ENCODE measurements at places on chromosomes 5 and 9.

DNA sequence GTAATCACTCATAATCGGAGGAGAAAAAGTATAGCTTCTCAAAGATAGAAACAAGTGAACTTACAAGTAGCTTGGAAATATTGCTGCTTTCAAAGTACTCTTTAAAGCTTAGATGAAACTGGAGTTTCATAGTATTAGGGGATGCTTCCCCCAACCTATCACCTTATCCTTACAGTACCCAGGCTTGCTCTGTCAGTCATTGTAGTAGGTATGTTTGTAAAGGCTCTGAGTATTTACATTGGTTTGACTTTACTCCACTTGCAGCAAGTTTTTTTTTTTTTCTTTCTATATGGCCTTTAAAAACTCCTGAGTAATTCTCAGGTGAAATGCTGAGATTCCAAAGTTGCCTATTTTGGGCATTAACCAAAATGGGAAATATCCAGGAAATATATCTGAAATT is 84.8 kb downstream of the CD180 start:
- DNase-seq: no peak

- DNase-seq: no peak
Observed at GRCh38 chr5:147145328-147145727, 89.5 kb upstream of the STK32A start.

DNA sequence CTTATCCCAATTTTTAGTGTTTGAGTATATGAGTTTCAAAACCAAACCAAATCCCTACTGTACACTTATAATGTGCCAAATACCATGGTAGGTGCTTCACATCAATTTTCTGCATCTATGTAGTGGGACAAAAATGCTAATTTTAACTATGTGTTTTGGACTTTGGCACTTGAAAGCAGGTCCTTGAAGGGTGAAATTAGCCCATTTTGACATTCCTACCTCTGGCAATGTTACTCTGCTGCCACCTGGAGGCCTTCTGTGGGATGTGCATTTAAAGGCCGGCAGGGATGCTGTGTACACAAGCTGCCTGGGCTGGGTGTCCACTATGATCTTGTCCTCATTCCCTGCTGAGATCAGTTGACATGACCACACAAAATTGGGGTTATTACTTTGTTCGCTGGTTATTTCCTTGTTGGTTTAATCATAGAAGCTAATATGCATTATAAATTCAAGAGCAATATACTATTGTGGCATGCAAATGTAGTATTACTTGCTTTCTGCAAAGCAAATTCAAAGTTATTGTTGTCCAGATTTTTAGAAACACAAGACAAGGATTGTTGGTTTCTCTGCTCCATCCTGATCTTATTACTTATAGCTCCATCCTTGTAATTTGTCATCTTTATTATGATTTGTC is 166.8 kb downstream of the ARHGEF28 start:
- peak; percentile 11 for DNase-seq

DNA sequence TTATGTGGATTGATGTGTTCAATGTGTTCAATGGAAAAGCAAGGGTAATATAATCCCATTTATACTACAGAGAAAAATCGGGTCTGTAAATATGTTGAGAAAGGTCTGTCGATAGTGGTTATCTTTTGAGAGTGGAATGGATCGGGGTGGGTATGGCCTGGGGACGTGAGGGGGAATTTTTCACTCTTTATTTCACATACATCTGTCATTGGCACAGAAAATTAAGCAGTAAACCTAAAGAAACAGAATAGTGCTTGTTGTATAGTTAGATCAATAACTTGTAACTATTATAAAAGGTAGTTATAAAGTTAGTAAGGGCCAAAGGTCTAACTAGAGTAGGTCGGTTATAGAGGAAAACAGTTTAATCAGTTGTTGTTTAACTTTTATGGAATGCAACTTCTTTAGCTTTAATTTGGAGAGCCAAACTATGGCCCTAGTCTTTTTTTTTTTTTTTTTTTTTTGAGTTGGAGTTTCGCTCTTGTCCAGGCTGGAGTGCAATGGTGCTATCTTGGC is 66.1 kb upstream of the ABL1 start:
- DNase-seq: no peak

DNA sequence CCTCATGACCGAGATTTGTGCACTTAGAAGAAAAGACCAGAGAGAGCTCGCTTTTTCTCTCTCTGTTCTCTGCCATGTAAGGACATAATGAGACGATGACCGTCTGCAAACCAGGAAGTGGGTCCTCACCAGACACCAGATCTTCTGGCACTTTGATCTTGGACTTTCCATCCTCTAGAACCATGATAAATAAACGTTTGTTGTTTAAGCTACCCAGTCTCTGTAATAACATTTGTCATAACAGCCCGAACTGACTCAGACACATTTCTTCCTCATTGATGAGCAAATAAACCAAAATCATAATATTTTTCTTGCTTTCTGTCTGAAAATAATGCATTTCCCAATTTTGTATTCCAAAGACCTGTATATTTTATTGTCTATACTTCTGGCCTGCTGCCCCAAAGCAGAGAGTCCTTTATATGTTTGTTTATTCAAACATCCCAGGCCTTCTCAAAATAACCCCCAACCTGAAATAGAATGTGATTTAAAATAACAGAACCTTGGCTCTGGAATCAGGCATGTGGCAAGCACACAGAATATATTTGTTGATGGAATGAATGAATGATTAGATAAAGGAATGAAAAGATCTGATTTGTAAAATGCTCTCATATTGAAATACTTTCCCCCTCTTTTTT is 396.5 kb downstream of the ADGRV1 start:
- DNase-seq: no peak

All from DMS79 (cell line).